Upper lobe of right lung (tissue), 1 donor: ENCODE measurements at places on chromosomes 2 and 18.

- no peak for DNase-seq
Observed at GRCh38 chr2:222561817-222562645, 93.9 kb downstream of the FARSB start.

- no peak for DNase-seq
Observed at GRCh38 chr18:55462652-55463051, 125.3 kb downstream of the TCF4 start.

- no peak for DNase-seq
Observed at GRCh38 chr2:101698844-101699754, 1.6 kb downstream of the MAP4K4 start.

GRCh38 chr18:34493566-34494358, 216.3 kb upstream of the DTNA start:
- peak; percentile 69 for DNase-seq

- no peak for DNase-seq
Observed at GRCh38 chr2:18066894-18067293, 188.4 kb downstream of the KCNS3 start.

- no peak for DNase-seq
Observed at GRCh38 chr2:201901786-201902185, 95.4 kb downstream of the CDK15 start.

DNA sequence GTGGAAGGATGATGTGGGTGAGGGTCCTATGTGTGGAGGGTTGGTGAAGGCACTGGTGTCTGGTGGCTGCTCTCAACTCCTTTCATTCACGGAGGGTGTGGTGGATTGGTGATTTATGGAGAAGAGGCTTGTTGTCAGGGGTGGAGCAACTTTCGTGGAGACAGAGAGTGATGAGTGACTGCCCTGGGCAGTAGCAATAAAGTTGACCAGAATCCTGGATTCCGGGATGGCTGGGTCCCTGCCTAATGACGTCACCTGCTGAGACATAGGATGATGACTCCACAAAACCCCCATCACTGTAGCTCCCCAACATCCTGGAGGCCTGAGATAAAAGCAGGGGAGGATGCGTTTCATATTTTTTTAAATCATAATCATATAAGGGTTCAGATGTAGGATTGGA, 193.0 kb downstream of the ACKR3 start:
- no peak for DNase-seq

GRCh38 chr2:203915256-203915655, 21.3 kb upstream of the ICOS start:
- DNase-seq = no peak

DNA sequence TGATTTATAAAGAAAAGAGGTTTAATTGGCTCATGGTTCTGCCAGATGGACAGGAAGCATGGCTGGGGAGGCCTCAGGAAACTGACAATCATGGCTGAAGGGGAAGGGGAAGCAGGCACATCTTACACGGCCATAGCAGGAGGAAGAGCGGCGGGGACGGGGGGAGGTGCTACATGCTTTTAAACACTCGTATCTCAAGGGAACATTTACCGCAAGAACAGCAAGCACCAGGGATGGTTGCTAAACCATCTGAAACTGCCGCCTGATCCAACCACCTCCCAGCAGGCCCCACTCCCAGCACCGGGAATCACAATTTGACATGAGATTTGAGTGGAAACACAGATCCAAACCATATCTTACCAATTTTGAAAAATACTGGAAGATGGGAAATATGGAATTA, 362.8 kb downstream of the FBXO15 start:
- no peak for DNase-seq

DNA sequence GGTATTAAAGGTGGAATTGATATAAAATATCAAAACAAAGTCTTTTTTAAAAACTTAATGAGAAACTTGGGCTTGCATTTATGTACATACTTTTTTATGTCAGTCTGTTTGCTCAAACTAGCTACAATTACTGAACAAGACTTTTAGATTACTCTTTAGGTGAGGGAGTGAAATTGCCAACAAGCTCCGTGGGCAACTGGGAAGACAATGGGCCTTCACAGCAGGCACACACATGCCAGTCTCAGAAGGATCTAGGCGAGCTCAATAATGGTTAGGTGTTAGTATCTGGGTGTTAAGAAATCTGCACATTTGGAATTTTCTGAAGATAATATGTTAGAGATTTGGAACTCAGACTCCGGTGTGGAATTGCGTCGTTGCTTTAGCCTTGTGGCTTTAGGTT, 23.0 kb upstream of the MAL start:
- DNase-seq = no peak

DNA sequence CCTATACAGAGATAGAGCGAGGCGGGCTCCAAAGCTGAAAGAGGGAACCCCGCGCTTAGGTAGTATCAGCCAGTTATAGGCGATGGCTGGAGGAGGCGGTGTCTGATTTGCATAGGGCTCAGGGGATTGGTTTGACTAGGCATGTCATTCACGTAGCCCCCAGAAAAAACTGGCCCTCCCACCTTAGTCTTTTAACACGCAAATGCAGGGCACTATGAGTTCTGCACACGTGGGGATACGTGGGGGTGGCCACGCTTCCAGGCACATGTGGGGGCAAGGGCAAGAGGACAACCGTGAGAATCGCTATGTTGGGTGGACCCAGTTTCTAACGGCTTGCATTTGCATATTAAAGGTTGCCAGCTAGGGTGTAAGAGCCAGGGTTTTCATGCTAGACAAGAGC, 56.7 kb upstream of the MSTN start:
- DNase-seq = no peak
